MG63 (cell line): ENCODE measurements at places on chromosomes 4 and X. TPM values are rescaled to one million over a fixed set of nuclear protein-coding genes. Genes with fewer than 3 reads are reported as not detected.
A peak's percentile ranks its signal among the peaks of the same experiment; 100 is the strongest.

GRCh38 chr4:165715989-165716388 lies 157.0 kb upstream of the TLL1 start:
- no peak for DNase-seq

- no peak for DNase-seq
Measured at GRCh38 chrX:106952538-106952937, 32.3 kb downstream of the CLDN2 start.

DNA sequence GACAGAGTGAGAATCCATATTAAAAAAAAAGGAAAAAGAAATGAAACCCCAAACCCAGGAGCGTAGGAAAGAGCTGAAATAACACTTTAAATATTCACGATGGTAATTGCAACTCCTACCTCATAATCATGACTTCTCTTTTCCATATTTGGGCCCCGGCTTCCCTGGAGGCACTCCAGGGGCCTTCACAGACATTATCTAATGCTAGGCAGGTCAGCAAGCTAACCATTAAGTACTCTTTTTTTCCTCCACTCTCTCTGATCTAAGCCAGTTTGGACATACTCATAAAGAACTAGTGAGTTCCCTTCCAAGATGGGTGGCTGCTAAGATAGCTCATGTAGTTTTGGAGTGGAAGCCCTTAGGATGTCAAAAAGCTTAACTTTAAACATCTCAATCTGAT lies 83.2 kb downstream of the SH3KBP1 start:
- DNase-seq, result no peak

- DNase-seq, result no peak
Measured at GRCh38 chrX:149650162-149650561, 18.6 kb upstream of the TMEM185A start.

GRCh38 chr4:11131491-11131890 lies 297.2 kb downstream of the HS3ST1 start:
- no peak for DNase-seq

DNA sequence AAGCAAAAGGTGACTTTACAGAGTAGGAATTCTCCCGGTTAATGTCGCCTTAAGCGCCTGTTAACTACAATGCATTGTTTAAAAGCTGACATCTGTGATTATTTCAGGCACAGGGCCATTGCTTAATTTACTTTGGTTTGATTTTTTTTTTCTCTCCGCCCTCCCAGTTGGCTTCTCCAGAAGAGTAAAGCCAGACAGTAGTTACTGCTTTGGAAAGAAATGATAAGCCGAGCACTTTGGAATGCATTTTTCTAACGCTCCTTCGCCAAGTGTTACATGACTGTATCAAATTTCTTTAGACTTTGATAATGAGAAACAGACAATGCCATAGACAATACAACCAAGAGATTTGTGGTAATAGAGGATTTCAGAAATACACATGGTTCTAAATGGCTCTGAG lies 383.0 kb upstream of the TENM3 start:
- no peak for DNase-seq

DNA sequence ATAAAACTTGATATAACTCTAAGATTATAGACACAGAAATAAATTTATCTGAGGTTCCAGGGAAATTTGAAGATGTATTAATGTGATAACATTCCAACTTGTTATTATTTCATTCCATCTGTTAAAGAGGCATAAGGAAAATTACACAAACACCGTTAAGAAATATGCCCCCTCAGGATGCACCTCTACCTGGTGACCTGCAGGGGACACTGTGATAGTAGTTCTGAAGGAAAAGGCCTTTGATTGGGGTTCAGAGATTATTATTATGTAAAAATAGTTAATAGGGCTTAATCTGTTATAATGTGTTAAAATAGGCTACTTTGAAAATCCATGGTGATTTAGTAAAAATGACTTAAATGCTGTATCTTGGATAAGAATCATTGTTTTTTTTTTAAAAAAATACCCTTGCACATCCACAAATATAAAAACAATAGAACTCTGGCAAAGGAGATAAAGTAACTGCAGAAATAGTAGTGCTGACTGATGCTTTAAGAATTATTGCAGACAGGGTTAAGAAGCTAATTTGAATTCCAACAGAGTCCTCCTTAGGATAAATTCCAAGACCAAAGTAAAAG lies 6.1 kb upstream of the ABRAXAS1 start:
- no peak for DNase-seq

DNA sequence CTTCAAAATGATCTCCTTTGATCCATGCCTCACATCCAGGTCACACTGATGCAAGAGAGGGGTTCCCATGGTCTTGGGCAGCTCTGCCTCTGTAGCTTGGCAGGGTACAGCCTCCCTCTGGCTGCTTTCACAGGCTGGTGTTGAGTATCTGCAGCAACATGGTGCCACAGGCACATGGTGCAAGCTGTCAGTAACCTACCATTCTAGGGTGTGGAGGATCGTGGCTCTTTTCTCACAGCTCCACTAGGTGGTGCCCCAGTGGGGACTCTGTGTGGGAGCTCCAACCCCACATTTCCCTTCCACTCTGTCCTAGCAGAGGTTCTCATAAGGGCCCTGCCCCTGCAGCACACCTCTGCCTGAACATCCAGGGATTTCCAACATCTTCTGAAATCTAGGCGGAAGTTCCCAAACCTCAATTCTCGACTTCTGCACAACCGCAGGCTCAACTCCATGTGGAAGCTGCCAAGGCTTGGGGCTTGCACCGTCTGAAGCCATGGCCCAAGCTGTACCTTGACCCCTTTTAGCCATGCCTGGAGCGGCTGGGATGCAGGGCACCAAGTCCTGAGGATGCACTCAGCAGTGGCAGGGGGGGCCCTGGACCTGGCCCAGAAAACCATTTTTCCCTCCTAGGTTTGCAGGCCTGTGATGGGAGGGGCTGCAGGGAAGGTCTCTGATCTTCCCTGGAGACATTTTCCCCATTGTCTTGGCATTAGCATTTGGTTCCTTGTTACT lies 137.8 kb upstream of the NUDT6 start:
- no peak for DNase-seq

DNA sequence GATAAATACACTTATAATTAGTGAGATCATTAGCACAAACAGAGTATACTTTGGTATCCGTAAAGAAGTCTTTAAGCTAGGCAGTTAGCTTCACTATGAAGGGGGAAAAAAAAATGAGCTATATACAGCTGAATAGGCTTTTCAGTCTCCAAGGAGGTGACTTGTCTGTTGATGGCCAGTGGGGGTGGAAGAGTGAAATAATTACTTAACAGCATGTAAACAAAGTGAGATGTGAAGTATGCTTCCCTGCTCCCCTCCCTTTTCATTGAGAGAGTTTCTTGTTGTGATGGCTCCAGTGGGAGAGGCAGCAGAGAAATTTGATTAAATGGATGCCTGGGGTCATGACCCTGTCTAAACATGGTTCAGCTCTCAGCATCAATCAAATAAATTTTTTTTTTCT lies 180.9 kb downstream of the DACH2 start:
- no peak for DNase-seq

DNA sequence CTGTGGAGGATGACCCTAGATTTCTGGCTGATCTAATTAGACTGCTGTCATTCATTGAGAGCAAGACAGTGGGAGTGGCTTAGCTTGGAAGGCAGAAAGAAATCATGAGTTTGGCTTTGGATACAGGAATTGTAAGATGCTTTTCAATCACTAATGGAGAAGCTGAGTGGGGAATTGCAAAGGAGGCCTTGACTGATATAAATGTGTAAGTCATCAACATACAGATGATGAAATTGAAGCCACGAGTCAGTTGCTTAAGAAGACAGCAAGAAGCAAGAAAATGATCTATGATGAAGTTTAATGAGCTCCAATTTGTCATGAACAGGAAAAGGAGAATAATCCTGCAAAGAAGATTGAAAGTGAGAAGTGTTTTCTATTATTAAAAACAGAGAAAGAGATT lies 136.7 kb upstream of the C1QTNF7 start:
- no peak for DNase-seq

- no peak for DNase-seq
Measured at GRCh38 chrX:153778684-153779101, 2.1 kb upstream of the SRPK3 start.

GRCh38 chr4:119172223-119172622 lies 36.6 kb downstream of the MYOZ2 start:
- DNase-seq, result peak; percentile 5

GRCh38 chr4:172680691-172681090 lies 487.9 kb upstream of the GALNT7 start:
- no peak for DNase-seq

DNA sequence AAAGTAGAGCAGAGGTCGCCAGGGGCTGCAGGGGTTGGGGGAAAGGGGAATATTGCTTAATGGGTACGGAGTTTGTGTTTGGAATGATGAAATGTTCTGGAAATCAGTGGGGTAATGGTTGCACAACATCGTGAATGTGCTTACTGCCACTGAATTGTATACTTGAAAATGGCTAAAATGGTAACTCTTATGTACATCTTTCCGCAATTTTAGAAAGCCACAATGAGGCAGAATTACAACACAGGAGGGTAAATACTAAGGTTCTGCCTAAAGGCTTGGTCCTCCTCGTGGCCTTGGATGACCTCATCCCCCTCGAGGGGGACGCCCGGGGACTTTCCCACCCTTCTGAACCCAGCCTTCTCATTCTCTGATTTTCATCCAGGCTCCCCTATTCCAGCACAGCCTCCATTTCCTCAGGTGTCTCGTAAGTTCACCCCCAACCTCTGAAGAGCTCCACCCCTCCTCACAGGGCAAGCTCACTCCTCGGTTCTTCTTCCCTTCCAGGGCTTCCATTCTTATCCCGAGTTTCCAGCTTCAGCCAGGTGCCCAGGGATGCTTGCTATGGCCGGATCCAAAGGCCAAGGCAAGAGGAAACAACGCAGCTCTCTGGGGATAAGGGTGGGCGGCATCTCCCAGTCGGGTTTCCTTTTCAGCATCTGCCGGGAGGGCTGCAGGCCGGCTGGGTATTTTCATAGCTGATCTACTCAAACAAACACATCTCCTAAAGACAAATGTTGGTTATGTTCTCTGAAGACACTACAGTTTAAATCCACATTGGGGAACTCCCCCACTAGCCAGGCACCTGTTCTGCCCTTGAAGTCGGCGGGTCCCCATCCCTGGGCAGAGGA lies 71.3 kb upstream of the ACSL1 start:
- no peak for DNase-seq

GRCh38 chr4:123430031-123430430 lies 33.4 kb downstream of the SPRY1 start:
- DNase-seq, result no peak

GRCh38 chr4:184457535-184458249 lies 16.7 kb downstream of the IRF2 start:
- DNase-seq, result peak; percentile 12

DNA sequence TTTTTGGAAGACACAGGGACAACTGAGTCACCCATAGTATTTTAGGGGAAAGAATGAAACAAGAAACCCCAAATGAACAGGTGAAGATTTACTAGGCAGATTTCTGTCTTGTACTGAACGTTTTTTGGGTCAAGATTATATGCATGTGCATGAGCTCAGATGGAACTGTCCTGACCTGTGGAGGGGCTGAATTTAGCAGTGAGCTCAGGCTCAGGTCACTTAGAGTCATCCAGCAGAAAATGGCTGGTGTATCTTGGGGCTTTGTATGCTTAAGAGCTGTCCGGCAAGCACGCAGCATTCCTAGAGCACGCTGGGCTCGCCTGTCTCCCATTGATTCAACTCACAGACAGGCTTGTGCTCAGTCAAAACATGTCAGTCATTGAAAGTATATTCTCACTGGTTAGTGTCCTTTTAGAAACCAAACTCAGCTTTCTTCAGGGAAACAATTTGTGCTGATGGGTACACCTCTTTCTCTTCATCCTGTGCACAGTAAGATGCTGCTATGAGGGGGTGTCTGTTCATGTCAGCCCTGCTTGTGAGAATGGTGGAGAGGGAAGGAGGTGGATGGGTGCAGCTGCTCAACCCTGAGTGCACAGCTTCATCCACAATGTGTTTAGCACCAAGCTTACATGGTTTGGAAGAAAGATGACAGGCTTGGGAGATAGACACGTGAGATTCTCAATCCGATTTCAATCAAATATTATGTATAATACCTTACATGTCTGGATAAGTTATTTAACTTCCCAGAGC lies 47.5 kb upstream of the PDLIM3 start:
- no peak for DNase-seq

GRCh38 chrX:15960237-15960636 lies 105.6 kb upstream of the AP1S2 start:
- no peak for DNase-seq

DNA sequence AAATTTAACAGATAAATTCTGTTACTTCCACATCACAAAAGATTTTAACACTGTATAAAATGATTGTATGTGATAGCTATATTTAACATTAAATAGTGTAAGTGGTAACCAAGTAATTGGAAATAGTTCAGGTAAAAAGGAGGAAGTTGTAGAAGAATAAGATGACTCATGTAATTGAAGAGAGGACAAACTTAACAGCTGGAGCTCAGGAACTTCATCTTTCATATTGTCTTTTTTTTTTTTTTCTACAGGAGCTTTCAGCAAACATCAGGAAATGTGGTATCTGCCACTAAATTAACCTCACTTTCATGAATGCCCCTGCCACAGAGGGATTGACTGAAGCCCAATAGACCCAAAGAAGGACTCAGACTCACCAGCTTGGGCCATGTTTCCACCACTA lies 188.4 kb upstream of the VEGFC start:
- DNase-seq, result no peak

DNA sequence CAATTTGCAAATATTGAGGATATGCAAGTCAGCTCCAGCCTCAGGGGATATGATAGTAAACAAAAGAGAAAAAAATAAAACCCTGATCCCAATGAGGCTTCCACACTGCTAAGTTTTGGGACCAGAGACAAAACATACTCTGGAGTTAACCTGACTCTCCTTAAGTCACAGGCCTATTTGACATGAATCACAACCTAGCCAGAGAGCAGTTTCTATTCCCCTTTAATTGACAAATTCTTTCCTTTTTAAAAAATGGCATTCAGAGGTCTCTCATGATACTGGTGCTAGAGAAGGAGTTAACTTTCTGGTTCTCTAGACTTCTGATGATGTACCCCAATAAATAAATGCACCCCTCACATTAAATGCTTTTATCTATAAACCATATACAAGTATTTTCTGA lies 8.8 kb downstream of the ACSL1 start:
- DNase-seq, result no peak

LGI2 gene
- 0.10 and 0.30 TPM in 2 replicates for total RNA-seq

KLHL13 gene
- total RNA-seq, result 14.2 and 16.3 TPM in 2 replicates

CASP3 gene
- total RNA-seq, result 30.8 and 36.7 TPM in 2 replicates

UGT2B17 gene
- not detected in 2 replicates for total RNA-seq

TRPC5OS gene
- total RNA-seq, result not detected in 2 replicates

DUX4 gene
- total RNA-seq, result not detected in 2 replicates

NSG1 gene
- not detected in 2 replicates for total RNA-seq

ENAM gene
- total RNA-seq, result not detected in 2 replicates
